ENCODE measurements at places on chromosomes 13 and 19.
A peak's percentile ranks its signal among the peaks of the same experiment; 100 is the strongest.

GRCh38 chr19:5216141-5216847 is 124.3 kb downstream of the PTPRS start:
- DNase-seq, result no peak

- no peak for DNase-seq
Observed at GRCh38 chr13:101453784-101454201, 1.3 kb downstream of the ITGBL1 start.

GRCh38 chr13:110150384-110151101 is 156.4 kb downstream of the COL4A1 start:
- no peak for DNase-seq

DNA sequence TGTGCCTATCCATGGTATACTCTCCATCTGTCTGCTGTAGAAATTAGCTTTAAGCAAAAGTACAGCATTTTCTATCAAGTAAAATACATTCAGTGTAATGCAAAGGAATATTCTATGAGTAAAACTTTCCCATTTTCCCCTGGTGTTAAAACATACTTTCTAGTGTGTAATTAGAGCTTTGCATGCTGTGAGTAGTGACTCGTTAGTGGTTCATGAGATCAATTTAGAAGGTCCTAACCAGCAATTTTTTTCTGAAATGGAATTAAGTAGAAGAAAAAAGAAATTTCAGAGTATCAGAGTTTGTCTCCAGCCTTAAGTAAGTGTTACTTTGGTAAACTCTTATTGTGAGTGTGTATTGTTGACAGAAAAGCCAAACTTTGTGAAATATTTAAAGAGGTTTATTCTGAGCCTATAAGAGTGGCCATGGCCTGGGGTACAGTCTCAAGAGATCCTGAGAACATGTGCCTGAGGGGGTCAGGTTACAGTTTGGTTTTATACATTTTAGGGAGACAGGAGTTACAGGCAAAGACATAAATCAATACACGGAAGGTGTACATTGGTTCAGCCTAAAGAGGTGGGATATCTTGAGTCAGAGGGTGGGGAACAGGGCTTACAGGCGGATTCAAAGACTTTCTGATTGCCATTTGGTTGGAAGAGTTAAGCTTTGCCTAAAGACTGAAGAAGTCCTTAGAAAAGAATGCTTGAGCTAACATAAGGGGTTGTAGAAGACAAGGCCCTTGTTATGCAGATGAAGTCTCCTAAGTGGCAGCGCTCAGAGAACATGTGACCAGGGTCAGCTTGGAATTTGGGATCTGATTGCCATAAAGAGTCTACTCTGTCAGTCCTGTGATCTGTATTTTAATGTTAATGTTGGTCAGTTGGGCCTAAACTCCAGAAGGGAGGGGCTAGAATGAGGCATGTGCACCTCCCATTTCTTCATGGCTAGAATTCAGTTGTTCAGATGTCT is 25.5 kb downstream of the FAM187B start:
- no peak for DNase-seq

GRCh38 chr13:32256243-32256642 is 58.9 kb downstream of the ZAR1L start:
- DNase-seq, result no peak

DNA sequence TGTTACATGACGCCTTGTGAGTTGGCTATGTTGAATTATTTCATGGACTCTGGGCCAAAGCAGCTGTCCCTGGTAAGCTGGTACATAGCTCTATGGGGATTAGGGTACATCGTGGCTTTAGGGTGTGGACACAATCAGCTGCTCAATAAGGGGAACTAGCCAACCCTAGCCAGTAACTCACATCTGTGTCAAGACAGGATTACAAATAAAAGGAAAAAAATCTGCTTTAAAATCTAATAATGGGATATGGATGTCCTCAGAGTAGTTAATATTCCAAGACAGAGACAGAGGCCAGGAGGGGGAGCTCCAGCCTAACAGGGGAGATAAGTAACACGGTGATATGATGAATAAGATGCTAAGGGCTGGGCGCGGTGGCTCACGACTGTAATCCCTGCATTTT is 21.1 kb upstream of the ZNF766 start:
- DNase-seq, result peak; percentile 47

DNA sequence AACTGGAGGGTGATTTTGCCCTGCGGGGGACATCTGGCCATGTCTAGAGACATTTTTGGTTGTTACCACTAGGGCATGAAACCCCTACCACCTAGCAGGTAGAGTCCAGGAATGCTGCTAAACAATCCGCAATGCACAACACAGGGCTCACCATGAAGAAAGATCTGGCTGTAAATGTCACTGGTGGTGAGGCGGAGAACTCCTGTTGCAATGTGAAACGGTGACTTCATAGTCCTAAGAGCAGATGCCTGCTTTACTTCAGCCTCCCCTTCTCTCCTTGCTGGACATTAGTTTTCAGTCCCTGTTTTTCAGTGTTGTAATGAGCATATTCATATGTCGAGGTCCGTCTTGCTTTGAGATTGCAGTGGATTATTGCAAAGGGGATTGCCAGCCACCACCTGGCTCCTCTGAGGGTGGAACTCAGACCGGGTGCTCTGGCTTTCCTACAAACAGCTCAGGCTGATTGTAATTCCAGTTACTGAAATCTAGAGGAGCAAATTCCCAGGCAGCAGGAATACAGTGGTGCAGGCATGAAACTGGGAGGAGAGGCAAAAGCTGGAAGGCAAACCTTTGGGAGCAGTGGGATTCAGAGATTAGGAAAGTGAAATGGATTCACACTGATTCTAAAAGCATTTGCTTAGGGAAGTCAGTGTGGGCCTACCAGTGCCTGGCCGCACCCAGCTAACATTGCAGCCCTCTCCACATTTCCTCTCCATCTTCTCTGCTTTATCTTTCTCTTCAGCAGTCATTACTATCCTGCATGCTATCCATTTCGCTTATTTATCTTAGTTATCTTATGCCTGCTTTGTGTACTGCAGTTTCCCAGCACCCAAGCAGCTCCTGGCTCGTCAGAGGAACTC is 76.1 kb upstream of the PCDH8 start:
- no peak for DNase-seq

GRCh38 chr19:49771674-49772139 is 4.9 kb downstream of the AP2A1 start:
- no peak for DNase-seq

DNA sequence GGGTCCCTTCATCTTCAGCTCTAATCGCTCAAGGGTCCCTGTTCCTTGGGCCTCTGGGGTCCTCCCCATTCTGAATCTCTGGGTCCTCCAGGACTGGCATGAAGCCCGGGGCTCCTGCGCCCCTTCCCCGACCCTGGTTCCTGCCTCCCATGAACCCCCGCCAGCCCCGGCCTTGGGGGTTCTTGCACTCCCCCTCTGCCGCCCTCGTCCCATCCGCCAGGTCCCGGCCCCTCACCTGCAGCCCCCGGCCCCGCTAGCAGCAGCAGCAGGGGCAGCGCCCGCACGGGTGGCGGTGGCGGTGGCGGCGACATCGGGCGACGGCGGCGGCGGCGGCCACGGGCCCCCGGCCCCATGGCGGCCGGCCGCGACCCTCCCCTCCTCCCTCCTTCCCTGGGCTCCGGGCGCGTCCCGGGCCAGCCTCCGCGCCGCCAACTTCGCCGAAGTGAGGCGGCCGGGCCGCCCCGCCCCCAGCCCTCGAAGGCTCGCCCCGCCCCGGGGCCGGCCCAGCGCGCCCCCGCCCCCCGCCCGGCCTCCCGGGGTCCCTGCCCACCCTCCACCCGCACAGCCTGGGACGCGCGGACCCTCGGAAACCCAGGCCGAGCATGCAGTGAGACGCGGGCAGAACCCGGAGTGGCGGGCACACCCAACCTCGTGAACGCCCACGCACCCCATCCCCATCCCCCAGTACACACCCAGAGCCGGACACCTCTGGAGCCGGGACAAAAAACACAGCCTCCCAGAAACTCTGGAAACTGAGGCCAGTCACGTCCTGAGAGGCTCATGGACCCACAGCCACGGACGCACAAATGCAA is at the start of gene NOTCH3:
TSS of gene NOTCH3 (minus strand) at position 443 of the 812 bp plus-strand sequence. CDS start at position 353, 90 bp downstream.
- DNase-seq, result no peak

Measured in stimulated activated CD4-positive, alpha-beta T cell treated with anti-CD3 and anti-CD28 coated beads, Interleukin-1b, Interleukin-23, amount 100 ng/mL, for 4 hours (primary cell).